AG10803 (cell line): ENCODE measurements at places on chromosomes 5 and 9.
A peak's percentile ranks its signal among the peaks of the same experiment; 100 is the strongest.

DNA sequence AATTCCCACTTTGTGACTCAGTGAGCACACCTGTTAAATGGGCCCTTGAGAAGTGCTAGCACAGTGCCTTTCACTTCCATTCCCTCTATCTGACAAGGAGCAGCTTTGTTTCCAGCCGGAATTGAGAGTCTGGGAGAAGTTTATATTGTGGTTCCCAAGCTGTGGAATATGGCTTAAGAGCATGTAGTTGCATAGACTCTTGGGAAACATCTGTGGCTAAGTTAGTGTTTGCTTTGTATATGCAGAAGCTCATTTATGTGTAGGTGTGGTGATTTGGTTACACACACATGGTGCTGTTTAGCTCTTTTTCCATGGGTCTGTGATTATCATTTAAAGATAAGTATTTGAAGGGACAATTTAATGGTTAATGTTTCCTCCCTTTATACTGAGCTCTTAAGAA lies 110.5 kb upstream of the HMHB1 start:
- no peak for DNase-seq

GRCh38 chr9:16230731-16231130 lies 639.7 kb downstream of the BNC2 start:
- DNase-seq = no peak

DNA sequence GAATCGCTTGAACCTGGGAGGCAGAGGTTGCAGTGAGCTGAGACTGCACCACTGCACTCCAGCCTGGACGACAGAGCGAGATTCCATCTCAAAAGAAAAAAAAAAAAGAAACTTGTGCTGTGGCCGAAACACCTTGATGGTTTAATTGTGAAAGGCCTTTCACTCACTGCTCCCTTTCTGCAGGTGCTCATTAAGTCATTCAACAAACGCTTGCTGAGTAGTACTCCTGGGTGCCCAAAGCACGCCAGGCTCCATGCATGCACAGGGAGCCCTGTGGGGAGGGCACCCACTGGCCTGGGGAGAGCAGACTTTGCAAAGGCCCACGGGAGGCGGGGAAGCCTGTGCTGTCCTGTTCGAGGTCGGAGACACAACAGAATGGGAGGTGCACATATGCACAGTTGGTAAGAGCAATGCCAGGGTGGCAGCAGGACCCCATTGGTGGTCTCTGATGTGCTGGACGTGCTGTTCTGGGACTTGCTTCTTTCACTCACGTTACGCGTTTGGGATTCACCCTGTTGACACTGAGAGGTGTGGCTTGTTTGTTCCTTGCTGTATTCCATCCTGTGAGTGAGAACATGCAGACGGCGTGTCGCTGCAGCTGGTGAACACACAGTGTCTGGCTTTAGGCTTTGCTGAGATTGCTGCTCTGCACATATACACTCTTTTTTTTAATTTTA lies 3.0 kb upstream of the ENTPD2 start:
- DNase-seq = no peak

- DNase-seq = no peak
These were observed 7.6 kb upstream of the CLINT1 start for GRCh38 chr5:157866536-157866935.

DNA sequence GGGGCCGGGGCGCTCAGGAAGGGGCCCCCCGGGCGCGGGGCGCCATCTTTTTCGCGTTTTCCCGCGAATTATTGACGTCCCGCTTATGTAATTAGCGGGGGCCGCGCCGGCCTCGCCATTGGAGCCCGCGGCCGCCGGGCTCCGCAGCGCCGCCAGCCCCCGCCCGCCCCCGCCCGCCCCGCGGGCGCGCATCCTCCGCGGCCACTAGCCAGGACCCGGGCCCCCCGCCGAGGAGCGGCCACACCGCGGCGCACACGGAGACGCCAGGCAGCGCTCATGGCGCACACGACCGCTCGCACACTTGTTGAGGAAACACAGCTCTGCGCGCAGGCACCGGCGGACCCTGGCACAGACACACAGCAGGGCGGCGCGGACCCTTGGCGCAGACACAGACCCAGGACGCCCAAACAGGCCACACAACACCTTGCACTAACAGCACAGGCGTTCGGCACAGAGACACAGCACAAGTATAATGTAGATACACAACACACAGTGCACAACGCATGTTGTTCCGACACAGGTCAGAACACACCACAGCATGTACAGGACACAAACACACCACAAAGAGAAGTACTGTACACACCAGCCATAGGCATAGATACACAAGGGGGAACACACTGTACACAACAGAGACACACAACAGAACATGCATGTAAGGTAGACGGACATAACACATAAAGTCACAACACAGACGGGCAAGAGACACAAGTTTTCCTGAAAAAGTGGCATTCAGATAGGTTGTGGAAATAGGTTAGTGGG lies 467 bp upstream of the PHF19 start:
- peak; percentile 44 for DNase-seq

DNA sequence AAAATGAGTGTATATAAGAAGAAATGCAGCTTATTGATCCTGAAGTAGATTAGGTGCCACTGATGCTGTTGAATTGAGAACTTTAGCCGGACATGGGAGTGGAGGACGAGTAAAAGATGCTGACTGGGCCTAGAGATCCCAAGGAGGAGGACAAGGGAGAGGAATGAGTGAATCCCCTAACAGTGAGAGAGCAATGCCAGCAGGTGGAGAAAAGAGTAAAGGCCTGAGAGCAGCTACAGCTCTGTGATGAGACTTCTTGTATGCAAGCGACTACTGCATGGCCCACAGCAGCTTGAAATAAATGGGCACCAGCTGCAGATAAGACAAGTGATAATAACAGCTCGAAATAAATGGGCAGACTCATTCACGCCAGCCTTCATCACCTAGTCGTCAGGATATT lies 44.5 kb upstream of the JMY start:
- no peak for DNase-seq

- no peak for DNase-seq
These were observed 654.0 kb upstream of the ACO1 start for GRCh38 chr9:31730398-31730797.

DNA sequence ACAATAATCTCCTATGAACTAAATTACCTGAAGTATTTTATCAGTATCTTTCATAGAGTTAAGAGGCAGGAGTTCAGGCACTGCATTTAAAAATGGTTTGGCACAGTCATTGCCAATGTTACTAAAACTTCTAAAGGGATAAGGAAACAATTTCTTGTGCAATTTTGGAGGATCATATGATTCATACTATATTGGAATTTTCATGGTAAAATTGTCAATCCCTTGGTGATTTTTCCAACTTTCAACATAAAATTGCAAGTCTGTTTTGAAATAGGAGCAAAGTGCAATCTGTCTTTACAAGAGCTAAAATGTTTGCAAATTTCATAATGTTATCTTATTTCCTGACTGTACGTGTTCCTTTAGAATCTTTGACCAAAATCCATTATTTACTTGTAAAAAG lies 211.1 kb downstream of the DMRTA1 start:
- peak; percentile 24 for DNase-seq

DNA sequence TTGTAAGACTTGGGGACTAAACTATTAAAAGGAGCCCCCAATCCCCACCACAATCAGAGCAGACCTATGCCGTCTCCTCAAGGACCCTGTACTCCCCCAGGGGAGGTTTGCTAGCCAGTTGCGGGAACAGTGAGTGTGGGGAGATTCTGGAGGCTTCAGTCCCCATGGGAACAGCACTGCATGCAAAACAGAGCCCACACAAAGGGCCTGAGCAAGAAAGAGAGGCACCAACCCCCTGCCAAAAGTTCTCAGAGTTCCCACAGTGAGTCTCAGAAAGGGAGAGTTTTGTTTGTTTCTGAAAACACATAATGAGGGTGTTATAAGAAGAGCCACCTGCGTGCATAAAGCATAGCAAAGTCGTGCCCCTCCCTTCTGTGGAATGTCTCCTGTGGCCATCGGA lies 56.6 kb downstream of the CFAP90 start:
- DNase-seq = no peak

DNA sequence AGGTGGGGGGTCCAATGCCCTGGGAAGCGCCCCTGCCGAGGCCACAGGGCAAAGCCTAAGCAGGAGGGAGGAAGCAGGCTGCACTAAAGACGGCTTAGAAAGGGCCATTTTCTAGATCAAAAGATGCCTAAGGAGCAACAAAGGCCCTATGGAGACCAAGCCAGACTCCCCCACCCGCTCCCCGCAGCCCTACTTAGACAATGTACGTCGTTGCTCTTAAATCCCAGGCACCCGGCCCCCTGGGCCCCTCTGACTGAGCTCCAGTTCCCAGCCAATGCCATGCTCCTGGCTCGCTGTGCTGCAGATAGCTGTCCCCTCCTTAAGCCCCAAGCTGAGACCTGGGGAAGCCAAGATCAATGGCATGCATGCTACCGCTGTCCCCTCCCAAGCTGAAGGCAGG lies 10.3 kb downstream of the IPPK start:
- no peak for DNase-seq

DNA sequence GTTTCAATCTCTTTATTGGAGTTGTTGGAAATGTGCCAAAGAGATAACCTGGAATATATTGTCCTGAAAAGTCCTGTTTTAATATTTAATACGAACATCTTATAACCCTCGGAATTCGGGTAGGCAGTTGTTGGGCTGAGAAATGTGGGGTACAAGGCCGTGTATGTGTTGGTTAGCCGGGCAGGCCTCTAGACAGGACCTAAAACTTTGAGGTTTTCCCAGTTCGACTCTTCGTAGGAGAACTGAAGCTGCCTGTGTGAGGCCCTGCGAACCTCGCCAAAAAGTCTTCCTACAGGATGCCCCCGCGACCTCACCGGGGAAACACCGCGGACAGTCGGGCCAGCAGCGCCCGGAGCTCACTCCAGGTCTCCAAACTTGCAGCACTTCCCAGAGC lies 583 bp upstream of the TJP2 start:
- DNase-seq = no peak

GRCh38 chr5:138601444-138601843 lies 26.2 kb upstream of the HSPA9 start:
- peak; percentile 70 for DNase-seq

DNA sequence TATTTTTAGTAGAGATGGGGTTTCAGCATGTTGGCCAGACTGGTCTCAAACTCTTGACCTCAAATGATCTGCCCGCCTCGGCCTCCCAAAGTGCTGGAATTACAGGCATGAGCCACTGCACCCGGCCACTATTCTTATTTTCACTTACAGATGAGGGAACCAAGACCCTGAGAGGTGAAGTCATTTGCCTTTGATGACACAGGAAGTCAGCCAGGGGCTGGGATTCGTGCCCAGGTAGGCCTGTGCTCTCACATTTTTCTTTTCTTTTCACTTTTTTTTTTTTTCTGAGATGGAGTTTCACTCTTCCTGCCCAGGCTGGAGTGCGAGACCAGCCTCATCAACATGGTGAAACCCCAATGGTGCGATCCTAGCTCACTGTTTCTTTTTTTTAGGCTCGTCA lies 22.2 kb downstream of the ENG start:
- DNase-seq = no peak

DNA sequence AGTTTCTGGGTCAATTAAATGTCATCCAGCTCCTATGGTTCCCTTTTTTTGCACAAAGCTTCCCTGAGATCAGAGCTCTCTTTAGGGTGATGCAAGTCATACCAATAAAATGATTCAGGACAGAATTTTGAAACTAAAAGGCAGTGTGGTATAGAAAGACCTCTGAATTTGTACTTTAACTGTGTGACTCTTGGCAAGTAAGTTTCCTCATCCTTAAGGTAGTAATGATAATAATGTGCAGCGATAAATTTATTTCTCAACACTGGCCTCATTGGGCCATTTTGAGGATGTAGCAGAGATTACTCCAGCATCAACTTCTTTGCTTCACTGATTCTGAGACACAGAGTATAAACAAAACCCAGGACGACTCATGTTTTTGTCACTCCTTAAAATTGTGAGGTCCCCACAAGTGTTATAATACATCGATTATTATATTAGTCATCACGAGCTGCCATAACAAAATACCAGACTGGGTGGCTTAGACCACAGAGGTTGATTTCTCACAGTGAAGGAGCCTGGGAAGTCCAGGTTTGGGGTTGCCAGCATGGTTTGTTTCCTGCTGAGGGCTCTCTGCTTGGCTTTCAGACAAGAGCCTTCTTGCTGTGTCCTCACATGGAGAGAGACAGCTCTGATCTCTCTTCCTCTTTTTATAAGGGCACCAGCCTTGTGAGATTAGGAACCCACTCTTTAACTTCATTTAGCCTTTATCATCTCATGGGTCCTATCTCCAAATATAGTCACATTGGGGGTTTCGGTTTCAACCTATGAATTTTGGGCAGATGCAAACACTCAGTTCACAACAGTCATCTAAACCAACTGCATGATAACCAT lies 293.0 kb downstream of the ZNF608 start:
- DNase-seq = peak; percentile 53

GRCh38 chr9:104227108-104227507 lies 133.0 kb downstream of the SMC2 start:
- DNase-seq = peak; percentile 40

GRCh38 chr5:139964266-139964993 lies 78.7 kb downstream of the NRG2 start:
- DNase-seq = no peak

DNA sequence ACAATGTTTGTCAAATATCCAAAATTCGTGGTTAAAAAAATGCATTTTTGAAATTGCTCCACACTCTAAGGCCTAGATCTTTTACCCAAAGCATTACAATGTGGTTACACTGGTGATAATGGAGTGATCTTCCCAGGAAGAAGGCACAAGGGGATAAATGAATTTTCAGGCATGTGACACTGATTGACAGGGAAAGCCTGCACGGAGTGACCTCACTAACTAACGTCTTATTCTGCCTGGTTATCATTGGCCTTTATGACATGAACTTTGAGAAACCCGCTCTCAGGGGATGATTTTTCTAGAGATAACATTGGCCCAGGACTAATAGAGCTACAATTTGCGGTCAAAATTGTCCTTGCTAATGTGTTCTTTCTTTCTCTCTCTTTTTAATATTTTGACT lies 137.6 kb downstream of the PRKACG start:
- DNase-seq = no peak

DNA sequence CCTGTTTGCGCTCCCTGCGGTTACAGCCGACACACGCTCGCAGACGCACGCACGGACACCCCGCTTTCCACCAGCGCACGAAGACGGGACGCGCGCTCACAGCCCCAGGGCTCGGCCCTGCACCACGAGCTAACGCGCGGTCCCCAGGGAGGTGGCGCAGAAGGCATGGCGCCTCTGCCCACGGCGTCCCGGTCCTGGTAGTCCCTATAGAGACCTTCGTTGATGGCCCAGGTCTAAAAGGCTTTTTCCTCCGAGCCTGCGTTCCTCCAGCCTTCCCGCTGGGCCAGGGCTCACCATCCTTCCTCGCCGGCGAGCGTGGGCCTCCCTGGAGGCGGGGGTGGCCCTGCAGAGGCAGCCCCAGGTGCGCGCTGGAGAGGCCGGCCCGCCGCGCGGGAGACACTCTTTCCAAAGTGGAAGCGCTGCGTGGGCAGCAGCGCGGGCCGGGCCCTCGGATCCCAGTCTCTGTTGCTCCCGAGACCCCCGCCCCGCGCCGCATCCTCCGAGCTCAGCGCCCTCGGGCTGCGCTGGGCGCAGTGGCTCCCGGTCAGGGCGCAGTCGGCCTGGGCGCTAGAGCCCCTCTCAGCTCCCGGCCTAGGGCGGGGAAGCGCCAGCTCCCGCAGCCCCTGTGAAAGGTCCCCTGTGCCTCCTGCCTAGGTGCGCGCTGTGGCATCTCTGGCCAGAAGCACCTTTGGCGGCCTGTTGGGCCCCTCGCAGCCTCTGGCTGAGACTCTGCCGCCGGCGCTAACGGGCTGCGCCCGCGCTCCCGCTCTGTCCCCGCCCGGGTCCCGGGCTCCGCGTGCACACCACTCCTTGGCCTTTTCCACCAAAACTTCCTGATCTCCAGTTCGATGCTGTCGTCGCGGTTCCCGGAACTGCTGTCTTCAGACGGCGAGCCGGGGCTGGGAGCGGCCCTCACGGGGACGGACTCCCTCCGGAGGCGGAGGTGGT lies 31.9 kb upstream of the FANCC start:
- no peak for DNase-seq
